ENCODE measurements at places on chromosomes 2 and 18.

DNA sequence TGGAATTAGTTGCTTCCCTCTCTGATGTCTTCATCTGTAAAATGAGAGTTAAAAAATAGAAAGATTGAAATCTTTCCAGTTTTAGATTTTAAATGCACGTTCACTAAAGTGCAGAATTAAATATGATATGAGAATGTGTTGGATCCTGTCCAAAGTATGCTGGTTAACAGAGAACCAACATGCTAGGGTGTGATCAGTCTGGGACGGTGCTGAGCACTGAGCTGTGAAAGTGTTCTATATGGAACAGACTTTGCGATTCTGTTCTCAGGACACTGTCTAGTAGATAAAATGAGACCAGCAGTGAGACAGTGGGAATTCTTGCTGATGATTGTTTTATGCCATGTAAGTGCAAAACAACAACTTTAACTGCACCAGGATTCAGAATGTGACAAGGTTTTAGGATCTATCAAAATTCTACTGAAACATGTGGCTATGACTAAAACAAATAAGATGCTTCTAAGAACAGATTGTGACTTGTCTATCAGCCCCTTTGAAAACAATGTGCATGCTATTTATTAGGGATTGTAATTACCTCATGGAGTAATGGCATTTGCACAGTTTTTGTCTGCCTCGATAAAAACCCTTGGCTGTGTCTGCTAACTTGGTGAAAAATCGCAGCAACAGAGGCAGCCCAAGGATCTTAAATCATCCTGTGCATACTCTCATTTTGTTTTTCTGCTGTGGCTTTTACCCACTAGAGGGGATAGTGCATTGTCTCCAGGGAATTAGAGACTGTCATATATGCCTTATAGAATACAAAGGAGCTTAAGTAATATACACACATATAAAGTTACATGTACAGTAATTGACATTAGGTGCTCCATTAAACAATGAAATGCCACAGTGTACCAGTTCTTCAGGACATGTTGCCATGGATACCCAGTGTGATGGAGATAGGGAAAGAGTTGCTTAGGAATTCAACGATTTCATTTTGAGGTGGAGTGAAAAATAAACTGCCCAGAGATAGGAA lies 55.1 kb downstream of the MAP3K20 start:
- DNase-seq, result no peak

DNA sequence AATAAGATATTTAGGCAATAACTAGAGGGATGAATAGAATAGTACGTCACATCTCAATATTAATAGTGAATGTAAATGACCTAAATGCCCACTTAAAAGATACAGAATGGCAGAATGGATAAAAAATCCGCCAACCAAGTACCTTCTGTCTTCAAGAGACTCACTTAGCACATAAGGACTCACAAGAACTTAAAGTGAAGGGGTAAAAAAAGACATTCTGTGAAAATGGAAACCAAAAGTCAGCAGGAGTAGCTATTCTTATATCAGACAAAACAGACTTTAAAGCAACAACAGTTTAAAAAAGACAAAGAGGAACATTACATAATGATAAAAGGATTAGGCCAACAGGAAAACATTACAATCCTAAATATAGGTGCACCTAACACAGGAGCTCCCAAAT lies 56.7 kb upstream of the DSC1 start:
- no peak for DNase-seq

- DNase-seq, result no peak
Observed at GRCh38 chr18:46275370-46275769, 171.2 kb downstream of the HAUS1 start.

DNA sequence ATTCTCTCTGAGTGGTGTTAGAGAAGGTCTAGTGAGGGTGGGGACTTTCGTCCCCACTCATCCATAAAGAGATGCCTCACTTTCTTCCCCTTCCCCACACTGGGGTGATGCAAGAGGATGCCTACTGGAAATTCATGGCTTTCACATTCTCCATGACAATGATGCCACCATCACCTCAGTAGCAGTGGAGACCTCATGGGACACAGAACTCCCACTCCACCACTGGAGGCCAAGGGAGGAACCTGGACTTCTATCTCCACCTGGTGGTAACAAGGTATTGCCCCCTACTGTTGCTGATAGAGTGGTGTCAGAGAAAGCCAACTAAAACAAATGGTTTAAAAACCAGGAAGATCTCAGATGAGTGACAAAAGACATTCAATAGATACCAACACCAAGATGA lies 110.9 kb downstream of the INHBB start:
- DNase-seq, result no peak

DNA sequence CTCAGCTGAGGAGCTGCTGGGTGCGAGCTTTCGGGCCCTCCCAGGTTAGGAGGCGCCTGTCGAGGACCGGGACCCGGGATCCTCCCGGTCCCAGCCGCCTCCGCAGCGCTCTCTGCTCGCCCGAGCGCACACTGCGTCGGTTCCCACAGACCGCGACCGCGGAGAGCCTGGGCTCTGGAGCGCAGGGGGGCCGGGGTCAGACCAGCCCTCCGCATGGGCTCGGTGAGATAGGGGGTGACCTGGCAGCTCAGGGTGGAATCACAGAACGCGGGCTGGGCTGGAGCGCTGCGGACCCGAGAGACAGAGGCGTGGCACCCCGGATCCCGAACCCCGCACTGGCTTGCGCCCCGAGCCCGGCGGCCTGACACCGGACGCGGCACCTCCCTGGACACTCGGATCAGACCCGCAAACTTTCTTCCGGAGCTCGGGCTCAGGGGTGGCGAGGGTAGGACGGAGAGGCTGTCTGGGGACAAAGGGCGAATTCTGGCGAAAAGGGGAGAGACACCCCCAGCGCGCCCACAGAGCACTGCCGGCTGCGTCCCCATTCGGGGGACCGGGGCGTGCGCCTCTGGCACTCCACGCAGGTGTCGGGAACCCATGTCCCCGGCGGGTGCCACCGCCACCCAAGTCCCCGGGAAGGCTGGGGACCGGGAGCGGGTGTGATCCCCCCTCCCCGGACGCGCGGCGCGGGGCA lies 612 bp downstream of the DIPK1C start:
- DNase-seq, result no peak

DNA sequence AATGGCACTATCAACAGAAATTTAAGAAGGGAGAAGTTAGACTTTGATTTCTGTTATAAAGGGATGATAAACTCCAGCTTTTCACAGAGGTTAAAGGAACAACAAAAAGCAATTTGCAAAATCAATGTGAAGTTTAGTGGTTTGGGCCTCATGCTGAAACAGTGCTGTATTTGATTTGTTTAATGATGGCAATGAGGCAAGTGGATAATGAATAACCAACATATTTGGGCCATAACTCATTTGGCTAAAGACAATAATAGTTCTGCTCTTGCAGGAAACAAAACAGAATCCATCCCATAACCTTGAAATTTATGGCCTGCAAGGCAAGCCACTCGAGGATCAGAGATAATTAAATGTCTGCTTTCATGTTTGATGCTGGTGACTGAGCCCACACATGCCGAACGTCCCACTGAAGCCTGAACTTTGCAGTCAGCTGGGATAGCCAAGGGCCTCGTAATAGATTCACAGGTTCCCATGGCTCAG lies 56.5 kb downstream of the TPGS2 start:
- no peak for DNase-seq

DNA sequence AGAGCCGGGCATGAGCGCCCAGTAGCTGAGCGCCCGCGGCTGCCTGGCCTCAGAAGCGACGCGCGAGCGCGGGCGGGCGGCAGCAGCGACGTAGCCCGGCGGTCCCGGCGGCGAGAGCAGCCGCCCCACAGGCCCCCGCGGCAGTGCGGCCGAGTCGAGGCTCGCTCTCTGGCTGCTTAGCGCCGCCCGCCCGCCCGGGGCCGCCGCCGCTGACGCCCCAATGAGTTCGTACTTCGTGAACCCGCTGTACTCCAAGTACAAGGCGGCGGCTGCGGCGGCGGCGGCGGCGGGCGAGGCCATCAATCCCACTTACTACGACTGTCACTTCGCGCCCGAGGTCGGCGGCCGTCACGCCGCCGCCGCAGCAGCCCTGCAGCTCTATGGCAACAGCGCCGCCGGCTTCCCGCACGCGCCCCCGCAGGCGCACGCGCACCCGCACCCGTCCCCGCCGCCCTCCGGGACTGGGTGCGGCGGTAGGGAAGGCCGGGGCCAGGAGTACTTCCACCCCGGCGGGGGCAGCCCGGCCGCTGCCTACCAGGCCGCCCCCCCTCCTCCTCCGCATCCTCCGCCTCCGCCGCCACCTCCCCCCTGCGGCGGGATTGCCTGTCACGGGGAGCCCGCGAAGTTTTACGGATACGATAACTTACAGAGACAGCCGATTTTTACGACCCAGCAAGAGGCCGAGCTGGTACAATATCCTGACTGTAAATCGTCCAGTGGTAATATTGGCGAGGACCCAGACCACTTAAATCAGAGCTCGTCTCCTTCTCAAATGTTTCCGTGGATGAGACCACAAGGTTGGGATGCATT lies 847 bp downstream of the HOXD8 start:
- DNase-seq, result no peak
